Caudate nucleus (tissue), 63 donors: ENCODE measurements at places on chromosomes 5 and 9.

DNA sequence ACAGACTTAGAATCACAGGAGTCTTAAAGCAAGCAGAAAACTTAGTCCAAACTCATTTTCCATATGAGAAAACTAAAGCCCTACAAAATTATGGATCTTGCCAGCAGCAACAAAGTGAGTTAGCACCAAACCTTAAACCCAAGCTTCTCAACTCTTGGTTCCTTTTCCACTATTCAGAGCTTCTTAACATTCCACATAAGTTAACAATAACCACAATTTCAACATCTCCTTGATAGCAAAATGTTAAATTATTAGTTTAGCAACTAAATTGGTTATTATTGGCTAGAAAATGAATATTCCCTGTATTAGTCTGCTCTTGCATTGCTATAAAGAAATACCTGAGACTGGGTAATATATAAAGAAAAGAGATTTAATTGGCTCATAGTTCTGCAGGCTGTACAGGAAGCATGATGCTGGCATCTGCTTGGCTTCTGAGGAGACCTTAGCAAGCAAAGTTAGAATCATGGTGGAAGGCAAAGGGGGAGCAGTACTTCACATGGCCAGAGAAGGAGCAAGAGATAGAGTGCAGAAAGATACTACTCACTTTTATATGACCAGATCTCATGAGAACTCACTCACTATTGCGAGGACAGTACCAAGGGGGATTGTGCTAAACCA lies 26.2 kb upstream of the ARSB start:
- no peak for DNase-seq

GRCh38 chr5:73954381-73954780 lies 328.4 kb downstream of the ARHGEF28 start:
- DNase-seq: no peak

DNA sequence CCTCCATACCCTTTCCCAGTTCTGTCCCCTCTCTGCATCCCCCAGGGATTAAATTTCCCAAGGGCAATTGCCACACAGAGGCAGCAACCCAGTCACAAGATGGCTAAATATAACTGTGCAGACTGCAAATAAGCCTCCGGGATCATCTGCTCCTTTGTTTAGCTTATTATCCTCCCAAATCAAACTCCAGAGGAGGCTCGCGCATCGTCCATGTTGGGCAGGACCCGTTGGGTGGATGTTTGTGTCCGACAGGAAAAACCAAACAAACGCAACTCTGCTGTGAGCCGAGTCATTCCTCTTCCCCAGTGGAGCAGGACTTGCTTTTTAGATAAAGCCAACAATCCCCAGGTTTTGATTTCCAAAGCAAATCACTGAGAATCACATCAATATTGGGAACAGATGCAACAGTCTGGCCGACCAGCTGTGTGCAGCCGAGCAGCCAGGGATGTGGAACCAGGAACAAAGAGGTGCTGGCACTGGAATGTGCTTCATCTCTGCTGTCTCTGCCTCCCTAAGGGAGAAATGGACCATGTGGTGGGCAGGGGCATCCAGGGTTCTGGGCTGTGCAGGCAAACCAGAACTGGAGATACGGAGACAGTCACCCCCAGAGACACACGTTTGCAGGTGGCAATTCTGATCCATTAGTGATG lies 89.8 kb downstream of the PTTG1 start:
- DNase-seq: no peak

- no peak for DNase-seq
Observed at GRCh38 chr5:147332658-147333057, 97.8 kb downstream of the STK32A start.

GRCh38 chr5:640461-641330 lies 28.6 kb downstream of the CEP72 start:
- no peak for DNase-seq

- DNase-seq: no peak
Observed at GRCh38 chr5:175855041-175855720, 16.2 kb upstream of the CPLX2 start.

DNA sequence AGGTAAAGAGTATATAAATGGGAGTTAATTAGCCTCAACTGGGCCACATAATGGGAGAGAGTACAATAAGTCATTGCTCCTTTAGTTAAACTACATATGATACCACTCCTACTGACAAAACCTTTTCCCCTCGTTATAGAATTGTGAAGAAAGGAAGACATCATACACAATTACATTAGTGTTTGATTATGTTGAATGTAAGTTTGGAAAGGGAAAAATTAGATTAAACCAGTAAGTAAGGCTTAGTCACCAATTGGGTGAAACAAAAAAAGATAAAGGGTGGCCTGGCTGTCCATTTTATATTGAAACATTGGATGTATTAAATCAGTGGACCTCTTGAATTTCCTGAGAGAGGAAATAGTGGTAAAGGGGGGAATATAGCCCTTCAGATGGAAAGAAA lies 464.3 kb upstream of the PAPPA start:
- no peak for DNase-seq

GRCh38 chr9:121537283-121537682 lies 37.6 kb upstream of the GGTA1 start:
- no peak for DNase-seq

- no peak for DNase-seq
Observed at GRCh38 chr5:133713751-133714150, 101.4 kb upstream of the FSTL4 start.

- DNase-seq: no peak
Observed at GRCh38 chr5:116365006-116365496, 209.6 kb downstream of the SEMA6A start.

- no peak for DNase-seq
Observed at GRCh38 chr9:98031935-98032334, 24.6 kb upstream of the NANS start.

DNA sequence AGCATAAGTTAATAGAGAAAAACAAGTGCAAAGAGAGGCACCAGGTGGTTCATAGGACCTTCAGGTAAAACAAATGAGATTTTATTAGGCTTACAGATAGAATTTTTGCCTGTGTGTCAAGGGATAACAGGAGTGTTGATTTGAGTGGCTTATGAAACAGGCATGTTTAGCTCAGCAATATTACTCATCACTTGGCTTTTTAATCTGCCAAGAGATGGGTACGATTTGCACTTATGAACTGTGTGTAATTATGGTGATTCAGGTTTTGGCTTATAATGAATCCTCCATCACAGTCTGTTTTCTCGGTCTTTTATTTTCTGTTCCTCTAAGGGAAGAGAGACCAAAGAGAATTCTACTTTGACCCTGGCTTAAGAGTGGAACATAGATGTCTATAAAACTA lies 199.3 kb downstream of the DMRTA1 start:
- no peak for DNase-seq

DNA sequence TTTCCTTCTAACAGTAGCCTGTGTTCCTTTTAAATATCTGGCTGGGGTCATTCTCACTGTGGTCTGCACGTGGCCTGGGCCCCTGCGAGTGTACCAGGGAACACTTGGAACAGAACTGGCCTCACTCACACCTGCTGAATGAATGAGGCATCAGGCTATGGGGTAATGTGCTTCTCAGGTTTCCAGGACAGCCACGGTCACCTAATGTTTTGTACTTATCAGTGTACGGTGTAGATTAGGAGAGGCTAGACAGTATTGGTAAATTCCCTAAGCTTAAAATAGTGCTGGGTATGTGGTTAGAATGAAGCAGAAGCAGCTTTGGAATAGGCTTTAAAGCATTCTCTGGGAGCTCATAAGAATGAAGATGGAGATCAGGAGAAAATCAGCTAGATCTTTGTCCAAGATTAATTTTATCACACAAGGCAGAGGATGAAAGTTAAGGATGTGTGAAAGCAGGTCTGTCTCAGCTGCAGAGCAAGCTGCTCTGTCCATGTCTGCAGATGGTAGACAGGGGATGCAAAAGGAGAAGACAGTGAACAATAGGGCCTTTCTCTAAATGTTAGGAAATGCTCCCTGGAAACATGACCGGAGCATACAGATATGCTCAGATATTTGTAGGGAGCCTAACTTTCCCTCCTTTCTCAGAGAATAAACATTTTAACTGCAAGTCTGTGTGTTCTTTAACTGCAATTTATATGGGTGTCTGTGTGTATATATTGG lies 267.5 kb downstream of the NR3C1 start:
- DNase-seq: no peak

GRCh38 chr5:180785121-180785781 lies 17.4 kb downstream of the MGAT1 start:
- no peak for DNase-seq

DNA sequence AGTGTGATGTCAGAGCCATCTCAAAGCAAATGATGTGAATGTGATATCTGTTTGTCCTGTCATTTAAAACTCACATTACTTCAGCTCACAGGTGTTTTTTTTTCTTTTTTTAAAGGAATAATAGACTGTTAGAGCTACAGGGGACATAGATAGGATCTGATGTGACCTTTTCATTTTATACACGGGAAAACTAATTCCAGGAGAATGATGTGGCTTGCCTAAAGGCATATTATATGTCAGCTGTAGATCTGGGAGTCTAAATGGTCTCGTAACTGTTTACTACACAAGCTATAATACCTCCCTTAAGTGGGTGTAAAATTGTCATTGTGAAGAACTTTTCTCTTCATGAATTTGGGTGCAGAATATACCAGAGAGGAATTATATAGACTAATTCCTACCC lies 2.0 kb downstream of the NMUR2 start:
- no peak for DNase-seq

- no peak for DNase-seq
Observed at GRCh38 chr5:5320062-5320805, 102.2 kb upstream of the ICE1 start.

GRCh38 chr5:137858954-137859353 lies 8.7 kb upstream of the MYOT start:
- DNase-seq: no peak

- no peak for DNase-seq
Observed at GRCh38 chr5:57805732-57806131, 323.1 kb upstream of the ACTBL2 start.

- DNase-seq: no peak
Observed at GRCh38 chr5:80745490-80745889, 90.7 kb upstream of the DHFR start.

GRCh38 chr9:129944506-129945116 lies 98.4 kb downstream of the FNBP1 start:
- DNase-seq: no peak

DNA sequence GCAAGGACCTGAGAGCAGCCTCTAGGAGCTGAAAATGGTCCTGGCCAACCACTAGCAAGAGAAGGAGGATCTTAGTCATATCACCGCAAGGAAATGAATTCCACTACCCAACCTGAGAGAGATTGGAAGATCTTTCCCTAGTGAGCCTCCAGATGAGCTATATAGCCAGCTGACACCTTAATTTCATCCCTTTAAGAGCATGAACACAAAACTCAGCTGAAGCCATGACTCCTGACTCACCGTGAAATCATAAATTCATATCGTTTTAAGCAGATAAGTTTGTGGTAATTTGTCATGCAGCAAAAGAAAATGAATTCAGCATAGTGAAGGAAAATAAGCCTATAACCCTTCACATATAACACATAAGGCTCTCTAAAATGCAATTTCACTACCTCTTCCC lies 23.5 kb downstream of the MAPKAP1 start:
- DNase-seq: no peak

DNA sequence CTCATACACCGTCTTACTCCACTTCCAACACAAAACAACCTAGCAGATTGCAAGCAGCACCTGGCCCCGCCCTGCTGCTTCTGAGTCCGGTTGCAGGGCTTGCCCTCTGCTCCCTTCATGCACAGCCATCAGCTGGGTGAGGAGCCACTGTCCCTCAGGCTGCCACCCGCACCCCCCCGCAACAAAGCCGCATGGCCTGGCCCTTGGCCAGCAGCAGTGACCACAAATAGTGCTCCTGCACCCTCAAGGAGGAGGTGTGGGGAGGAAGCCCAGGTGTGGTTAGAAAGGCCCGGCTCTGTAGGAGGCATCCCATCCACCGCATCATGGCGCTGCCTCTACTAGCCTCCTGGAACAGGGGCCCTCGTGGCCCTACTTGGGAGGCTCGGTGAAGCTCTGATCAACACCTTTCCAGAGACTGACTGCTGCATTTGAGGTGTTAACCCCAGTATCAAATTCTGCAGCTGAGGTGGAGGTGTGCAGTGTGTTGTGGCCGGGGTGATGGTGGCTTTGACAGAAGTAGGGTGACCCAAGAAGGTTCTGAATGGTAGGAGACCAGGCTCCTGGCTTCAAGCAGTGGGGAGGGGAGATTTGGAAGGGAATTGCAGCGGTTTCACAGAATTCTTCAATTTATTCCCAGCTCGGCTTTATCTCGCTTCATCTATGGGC lies 52.7 kb downstream of the WNK2 start:
- DNase-seq: no peak

DNA sequence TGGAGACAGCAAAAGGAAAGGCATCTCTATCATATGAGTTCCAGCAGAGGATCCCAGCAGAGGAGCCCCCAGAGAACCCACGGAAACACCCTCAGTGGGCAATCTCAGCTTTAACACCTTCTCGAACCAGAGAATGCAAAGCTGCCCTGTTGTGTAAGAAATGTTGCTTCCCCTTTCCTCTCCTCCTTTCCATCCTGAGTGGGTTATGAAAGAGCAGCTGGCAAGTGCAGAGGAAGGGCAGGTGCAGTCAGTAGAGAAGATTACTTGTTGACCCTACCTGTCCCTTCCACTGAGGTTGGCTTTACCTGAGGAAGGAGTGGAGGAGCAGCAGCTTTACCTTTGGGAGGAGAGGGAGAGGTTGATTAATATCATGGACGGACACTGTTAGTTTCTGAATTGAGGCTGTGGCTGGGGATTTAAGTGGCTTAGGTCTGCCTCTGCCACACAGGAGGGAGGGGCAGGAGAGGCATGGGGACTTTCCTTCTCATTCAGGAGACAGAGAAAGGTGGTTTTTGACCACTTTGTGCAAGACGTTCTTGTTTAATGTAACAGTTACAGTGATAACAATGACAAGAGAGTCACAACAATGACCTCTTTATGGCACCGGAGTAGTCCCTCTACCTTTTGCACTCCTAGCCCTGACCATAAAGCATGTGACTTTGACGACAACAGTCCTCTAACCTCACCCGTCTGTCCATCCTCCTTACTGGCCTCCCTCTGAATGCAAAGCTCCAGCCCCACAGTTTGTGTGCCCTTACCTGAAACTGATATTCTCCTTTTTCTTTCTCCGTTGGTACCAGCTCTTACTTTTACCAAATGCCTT lies 254.8 kb downstream of the NSG2 start:
- DNase-seq: no peak

DNA sequence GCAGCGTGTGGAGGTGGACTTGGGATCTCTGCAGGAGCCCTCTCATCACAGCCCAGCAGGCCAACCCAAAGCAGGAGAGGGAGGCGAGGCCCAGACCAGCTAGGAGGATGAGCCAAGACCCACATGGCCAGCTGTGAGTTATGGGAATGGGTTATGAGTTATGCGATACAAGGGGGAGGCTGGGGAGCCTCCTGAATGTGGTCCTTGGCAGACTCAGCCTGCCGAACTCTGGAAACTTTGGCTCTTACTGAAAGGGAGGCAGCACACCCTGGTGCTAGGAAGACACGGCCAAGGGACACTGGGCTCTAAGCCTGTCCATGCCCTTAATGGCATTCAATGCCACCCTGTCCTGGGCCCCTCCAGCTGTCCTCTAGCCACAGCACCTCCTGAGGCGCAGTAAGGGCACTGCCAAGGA lies 7.7 kb upstream of the VAV2 start:
- no peak for DNase-seq

GRCh38 chr5:174723315-174723978 lies 935 bp upstream of the MSX2 start:
- DNase-seq: no peak
